Brain pericyte (primary cell): ENCODE measurements at places on chromosomes 6 and 20.
A peak's percentile ranks its signal among the peaks of the same experiment; 100 is the strongest.

DNA sequence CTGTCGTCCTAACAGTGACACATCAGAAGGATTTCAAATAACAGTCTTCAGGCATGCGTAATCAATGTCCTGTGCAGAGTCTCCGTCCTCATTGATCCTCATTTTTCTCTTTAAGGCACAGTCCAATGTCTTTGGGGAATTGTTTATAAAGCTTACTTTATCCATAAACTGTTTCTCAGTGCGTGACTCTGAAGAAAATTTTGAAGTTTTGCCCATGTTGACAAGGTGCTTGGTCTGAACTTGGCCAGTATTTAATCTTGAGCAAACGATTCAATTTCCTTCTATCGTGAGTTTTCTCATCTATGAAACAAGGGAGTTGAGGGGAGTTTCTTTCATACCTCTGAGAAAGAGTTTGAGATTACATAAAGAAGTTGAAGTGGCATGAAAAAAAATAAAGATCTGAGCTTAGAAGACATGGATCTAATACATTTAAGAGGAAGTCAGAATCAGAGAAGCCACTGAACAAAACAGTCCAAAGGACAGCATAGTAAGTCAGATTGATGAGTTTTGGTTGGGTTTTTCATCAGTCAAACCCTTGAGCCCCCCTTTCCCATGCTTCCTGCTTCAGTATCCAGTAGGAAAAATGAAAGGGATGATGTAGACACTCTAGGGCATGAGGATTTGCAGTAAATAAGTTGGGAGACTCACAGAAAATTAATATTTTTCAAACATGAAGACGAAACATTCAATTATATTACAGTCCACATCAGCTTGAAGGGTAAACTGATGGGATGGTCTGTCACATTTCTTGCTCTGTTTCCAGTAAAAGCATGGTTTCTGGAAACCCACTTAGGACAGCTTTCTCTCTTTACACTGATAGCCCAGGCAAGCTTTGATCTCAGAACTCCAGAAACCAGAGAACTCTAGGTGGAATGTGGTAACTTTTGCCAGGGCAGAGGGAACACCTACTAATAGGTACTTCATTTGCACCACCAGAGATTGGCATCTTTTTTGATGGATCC is 8.1 kb downstream of the EDN1 start:
- no peak for DNase-seq

DNA sequence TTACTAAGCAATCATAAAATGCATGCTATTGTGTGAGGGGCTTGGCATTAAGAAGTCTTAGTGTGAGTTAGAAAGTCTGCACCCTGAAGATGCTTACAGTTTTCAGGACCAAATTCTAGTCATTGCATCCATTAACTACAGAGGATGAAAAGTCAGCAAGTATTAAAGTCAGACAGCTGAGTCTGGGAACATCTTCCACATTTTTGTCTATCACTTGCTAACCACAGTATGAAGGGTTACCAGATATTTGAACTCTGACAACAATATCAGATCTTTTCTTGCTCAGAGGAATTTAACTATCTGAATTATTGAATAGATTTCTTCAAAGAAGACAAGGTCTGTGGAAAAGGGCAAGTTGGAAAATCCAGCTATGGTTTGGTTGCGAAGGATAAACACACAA is 264.4 kb downstream of the BTBD9 start:
- DNase-seq: no peak

DNA sequence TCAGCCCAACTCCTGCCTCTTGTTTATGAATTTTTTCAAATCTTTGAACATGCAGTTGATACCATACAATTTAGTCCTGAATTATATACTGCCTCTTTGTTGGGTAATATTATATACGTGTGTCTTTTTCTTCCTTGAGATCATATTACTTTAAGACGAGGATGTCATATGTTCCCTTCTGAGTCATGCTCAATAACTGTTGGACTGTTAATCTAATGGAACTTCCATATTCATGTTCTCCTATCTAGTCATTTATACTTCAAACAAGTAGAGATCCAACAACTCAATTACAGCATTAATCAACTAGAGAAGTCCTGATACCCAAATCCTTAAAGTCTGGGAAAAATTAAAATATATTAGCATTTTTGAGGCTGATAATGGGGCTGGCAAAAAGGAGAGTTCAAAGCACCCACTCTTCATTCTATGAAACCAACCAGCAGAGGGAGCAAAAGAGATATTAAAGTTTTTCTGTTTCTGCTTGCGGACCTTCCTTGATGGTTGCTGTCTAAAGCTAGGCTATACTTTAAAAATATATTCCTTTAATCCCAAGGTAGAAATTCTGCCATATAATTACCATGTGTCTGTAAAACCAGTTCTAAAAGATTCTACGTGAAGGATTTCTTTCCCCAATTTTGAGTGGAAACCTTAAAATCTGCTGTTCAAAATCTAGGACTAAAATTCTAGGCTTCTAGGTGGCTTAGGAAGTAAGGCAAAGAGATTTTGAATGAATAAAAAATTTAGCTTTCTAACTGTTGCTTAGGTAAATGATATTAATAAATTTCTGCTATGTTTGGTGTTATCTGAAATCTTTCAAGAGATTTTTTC is 498.9 kb downstream of the BCKDHB start:
- no peak for DNase-seq

- DNase-seq: no peak
These were observed 23.7 kb downstream of the MLIP start for GRCh38 chr6:54134935-54135334.

DNA sequence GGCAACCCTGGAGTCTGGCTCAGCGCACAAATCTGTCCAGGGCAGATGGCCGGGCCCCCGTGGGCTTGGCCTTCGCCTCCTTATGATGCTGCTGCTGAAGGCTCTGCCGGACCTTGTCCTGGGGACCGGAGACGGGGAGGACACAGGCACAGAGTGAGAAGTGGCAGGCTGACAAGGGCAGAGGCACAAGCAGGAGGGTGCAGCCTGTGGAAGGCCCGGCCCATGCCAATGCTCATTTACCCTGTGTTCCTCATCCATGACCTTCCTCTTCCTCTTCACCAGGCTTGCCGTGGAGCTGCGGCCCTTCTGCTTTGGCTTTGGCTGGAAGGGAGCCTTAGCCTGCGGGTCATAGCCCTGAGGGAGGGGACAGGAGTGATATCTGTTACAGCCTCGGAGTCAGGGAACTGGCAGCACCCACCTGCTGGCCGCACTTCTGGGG is 2.4 kb downstream of the B3GALT4 start:
- DNase-seq: no peak

GRCh38 chr6:31806470-31807272 is at the start of gene LSM2:
LSM2 (minus strand) TSS chr6:31806966; CDS start chr6:31806757, 209 bp downstream.
- DNase-seq: peak; percentile 87

GRCh38 chr6:157758516-157759023 is 64.5 kb upstream of the SNX9 start:
- DNase-seq: no peak

- DNase-seq: no peak
These were observed 149.4 kb downstream of the PHF3 start for GRCh38 chr6:63785006-63785405.

DNA sequence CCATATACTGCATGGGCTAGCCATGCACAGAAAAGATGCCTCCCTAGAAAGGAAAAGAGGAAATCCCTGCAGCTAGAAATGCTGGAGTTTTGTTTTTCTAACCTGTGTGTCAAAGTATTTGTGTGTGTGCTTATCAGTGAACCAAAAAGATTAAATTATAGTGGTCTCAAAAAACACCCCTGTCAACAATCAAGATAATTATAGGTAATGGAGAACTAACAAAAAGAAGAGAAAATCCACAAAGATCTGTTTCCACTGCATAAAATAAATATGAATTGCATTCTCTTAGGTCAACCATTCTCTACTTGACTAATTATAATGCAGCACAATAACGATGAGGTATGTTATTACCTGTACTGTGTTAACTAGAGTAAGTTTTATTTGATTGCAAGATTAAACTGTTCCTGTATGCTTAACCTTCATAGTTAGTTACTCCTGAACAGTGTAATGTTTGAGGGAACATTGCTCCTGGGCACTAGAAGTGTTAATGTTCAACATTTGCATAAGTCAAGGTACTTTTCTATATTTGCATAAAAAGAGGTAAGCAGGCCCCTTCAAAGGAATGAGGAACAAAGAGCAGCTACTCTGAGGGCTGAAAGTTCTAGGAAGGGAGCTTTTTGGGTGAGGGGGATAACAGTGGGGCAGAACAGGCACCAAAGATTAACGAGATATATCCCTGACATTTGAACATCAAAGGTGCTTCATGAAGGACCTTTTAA is 212.1 kb downstream of the BTBD9 start:
- no peak for DNase-seq

GRCh38 chr6:167424060-167424673 is 99.3 kb downstream of the TTLL2 start:
- DNase-seq: no peak

DNA sequence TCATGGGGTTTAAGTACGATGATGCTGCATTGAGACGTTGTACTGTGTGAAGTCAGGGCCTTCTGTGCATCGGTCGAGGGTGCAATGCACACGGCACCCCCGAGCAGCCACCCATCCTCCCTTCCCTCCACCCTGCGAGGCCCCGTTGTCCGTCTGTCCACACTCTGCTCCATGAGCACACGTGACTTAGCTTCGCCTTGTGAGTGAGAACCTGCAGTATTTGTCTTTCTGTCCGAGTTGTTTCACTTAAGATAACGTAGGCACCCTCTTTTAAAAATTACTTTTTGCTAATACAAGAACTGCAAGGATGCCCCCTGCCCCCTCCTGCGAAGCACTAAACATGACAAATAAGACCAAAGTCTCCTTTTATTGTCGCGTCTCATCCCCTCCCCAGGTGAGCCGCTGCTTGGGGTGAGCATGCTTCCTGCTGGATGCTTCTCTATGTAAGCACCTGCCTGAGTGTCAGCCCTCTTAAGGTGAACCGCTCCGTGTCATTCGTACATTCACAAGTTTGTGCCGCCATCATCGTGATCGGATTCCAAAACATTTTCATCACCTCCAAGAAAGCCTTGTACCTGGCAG is 3.6 kb upstream of the RBBP8NL start:
- DNase-seq: no peak

- DNase-seq: no peak
These were observed 1.9 kb upstream of the NR2E1 start for GRCh38 chr6:108163644-108164542.

GRCh38 chr6:109486068-109486467 is 3.0 kb upstream of the ZBTB24 start:
- no peak for DNase-seq

- DNase-seq: no peak
These were observed 40.1 kb upstream of the PMEPA1 start for GRCh38 chr20:57749869-57750268.

- DNase-seq: no peak
These were observed 144.0 kb downstream of the GJA1 start for GRCh38 chr6:121579478-121579877.

DNA sequence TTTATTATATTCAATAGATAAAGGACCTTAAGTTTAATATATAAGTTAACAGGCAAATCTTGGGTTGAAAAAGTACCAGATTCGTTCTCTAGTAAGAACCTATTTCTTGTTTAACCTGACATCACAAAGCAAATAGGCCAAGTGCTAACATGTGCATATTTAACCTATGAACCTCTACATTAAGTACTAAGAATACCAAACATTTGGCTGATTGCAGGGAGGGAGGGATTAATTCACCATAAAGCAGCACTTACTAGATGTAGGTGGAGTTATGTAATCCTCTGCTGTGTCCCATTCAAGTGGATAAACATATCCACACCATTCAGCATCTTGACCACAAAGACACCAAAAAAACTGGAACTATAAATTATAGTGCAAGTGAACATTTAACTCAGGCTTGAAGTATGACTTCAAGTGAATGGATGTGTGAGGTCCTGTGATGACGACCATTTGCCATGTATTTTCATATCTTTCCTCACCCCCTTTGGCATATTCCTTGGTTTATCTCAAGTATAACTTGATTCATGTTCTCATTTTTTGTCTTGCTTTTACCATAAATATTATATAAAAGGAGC is 10.2 kb downstream of the STX11 start:
- no peak for DNase-seq

DNA sequence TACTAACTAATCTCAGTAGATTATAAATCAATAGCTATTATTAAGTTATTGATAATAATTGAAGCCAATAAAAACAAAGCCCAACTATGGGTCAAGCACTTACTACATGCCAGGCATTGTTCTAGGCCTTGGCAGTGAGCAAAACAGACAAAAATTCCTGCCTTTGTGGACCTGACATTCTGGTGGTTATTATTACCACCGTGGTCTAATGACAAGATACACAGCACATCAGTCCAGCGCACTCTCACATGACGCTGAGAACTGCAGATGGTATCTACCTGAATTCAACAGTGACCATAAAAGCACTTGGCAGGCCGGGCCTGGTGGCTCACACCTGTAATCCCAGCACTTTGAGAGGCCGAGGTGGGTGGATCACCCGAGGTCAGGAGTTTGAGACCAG is 121.4 kb downstream of the ZMYND8 start:
- DNase-seq: no peak

GRCh38 chr6:167122827-167123657 is at the start of gene CCR6:
CCR6 (plus strand) TSS chr6:167123096; CDS start chr6:167136135, 13,039 bp downstream.
- DNase-seq: no peak

GRCh38 chr6:44701637-44702101 is 314.2 kb downstream of the CDC5L start:
- DNase-seq: no peak

GRCh38 chr6:157383471-157383870 is 2.5 kb downstream of the ZDHHC14 start:
- no peak for DNase-seq

GRCh38 chr6:127439718-127440117 is 19.5 kb downstream of the KIAA0408 start:
- DNase-seq: no peak

DNA sequence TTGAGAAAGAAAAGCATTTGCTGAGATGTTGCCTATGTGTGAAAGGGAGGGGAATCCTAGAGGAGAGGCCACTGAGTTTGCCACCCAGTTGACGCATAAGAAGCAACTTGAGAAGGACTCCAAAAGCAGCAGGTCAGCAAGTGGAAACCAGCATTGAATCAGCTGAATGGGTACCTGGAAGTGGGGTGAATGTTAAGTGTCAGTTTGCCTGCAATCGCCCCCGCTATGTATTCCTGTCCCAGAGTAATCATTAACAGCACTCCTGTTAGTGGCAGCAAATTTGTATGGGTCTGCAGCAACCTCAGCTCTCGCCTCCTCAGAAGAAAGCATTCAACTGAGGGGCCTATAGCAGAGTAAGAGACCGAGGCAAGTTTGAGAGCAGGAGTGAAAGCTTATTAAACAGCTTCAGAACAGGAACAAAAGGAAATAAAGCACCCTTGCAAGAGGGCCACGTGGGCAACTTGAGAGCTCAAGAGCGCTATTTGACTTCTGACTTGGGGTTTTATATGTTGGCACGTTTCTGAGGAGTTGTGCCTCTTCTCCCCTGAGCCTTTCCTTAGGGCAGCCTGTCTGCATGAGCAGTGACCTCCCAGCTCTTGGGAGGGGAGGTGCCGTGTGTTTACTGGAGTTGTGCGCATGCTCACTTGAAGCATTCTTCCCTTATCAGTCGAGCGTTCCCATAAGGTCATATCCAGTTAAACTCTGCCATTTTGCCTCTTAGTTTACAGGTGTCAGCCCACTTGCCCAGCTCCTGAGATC is 122.6 kb upstream of the PHACTR1 start:
- no peak for DNase-seq

- DNase-seq: no peak
These were observed 17.0 kb downstream of the AKIRIN2 start for GRCh38 chr6:87684895-87685654.
